ENCODE measurements at places on chromosomes 11 and 22. TPM values are rescaled to one million over a fixed set of nuclear protein-coding genes. Genes with fewer than 3 reads are reported as not detected.

The TPH1 gene
- not detected for total RNA-seq

The MMP3 gene
- total RNA-seq: not detected

The P2RY6 gene
- not detected for total RNA-seq

The KIF18A gene
- total RNA-seq: 16.4 TPM

The ALDH3B1 gene
- total RNA-seq: not detected

The OR9Q1 gene
- total RNA-seq: not detected

The P2RX3 gene
- not detected for total RNA-seq

The TRIM3 gene
- total RNA-seq: 16.9 TPM

The GPHA2 gene
- total RNA-seq: not detected

The C22orf42 gene
- total RNA-seq: 0.18 TPM
